ENCODE measurements at places on chromosomes 13 and 19.
A peak's percentile ranks its signal among the peaks of the same experiment; 100 is the strongest.

DNA sequence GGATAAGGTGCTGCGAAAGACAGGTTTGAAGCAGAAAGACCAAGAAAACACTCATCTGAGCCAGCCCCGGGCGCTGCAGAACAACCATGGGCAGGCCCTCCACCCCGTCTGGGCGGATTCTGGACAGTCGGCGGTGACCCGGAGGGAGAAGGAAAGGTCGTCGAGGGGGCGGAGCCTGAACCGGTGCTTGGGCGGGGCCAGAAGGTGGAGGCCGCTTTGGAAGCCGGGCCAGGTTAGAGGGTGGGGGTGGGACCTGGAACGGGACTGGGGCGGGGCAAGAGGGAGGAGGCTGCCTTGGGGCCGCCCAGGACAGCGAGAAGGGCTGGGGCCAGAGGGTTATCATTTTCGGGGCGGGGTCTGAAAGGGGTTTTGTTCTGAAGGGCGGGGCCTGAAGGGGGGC, 5.0 kb upstream of the ZNF765 start:
- peak; percentile 44 for DNase-seq

DNA sequence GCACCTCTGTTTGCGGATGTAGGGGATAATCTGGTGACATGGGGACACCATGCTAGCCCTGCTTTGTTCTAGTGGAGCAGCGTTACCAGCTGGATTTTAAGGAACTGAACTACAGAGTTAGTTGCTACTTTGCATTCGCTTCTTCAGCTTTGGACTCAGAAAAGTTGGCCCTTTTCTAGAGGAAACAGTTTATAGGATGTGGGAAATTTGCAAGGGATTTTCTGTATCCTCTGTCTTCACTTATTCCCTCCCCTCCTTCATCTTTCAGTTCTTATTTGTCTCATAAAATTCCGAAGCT, 2.1 kb downstream of the GATAD2A start:
- DNase-seq, result no peak

DNA sequence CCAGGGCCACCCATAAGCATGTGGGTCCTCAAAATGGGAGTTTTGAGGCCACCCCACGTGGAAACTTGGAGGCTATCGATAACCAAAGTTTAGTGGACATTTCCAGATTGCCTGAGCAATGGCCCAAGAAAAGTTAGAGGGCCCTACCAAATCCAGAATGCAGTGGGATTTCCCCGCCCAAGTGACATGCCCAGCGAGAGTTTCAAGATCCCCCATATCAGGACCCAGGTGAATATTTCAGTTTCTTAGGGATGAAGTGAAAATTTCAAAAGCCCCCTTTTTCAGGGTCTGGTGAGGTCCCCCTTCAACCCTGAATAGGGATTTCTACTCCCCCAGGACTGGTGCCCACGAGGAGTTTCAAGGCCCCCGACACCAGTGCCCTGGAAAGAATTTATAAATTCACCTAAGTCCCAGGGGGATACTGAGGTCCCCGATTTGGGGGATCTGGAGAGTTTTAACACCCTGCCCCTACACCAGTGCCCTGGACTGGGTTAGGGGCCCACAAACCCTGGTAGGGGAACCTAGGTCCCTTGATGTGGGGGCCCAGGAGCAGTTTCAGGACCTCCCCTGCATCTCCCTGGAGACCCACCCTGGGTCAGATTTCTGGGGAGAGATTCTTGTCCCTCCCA, 695 bp downstream of the BST2 start:
- no peak for DNase-seq

- DNase-seq, result no peak
These were observed 77.5 kb downstream of the C13orf42 start for GRCh38 chr13:51033421-51034185.

DNA sequence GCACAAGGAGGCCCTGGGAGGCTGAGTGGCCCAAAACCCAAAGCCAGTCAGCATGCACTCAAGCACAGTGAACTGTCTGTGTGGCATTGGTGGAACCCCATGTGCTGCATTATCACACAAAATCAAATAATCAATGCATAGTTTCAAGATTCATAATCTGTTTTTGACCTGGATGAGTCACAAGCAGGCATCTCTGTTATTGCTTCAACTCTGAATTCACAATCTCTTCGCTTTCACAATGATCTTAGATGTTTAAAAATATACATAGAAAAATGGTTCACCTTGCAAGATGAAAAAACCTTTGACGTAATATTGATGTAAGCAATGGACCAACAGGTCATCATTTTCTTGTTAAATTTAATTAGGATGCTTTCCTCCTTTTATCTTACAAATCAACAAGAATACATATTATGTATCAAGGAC, 455.4 kb downstream of the IRS2 start:
- no peak for DNase-seq

DNA sequence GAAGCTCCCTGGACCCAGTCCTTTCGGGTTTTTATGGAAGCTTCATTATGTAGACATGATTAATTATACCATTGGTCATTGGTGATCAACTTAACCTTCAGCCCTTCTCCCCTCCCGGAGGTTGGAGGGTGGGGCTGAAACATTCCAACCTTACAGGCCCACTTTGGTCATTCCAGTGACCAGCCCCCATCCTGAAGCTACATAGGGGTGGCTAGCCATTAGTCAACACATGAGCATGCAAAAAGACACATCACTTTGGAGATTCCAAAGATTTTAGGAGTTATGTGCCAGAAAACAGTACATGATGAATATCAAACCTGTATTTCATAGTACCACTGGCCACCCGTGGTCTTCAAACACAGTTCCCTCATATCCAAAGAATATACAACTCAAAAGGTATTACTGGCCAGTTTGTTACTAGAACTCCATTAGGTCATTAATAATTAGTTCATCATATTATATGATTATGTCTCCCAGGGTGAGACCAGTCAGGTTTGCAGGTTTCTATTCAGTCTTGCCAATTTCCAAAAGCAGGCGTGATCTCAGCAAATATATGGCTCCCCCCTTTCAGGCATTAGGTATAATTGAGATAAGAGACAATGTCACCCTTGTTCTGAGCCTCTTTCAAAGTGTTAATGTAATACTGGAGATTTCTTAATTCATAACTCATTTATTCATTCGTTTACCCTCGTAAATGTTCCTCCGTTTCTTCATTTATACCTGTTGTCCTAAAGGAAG, 11.1 kb downstream of the PPP5C start:
- DNase-seq, result no peak

GRCh38 chr13:75910591-75910990, 274.5 kb downstream of the LMO7 start:
- DNase-seq, result no peak

DNA sequence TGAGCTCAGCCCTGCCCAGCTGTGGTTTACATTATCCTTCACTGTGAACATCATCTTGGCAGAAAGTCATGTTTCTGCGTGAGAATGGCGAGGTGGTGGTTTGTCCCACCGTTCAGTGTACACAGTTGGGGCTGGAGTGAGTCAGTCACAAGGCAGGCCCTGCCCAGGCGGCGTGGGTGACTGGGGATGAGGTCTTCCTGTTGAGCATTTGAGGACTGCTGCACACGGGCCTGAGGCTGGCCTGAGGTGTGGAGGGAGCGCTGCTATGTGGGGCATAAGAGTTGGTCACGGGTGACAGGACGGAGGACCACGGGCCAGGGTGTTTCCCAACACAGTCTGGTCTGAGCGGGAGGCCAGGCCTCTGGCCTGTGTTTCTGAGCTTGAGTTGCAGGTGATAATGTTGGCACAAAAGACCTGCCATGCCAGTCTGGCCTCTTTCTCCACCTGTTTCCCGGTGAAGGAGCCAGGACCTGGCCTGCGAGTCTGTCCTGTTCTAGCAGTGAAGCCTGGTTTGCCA, 13.4 kb upstream of the C19orf33 start:
- DNase-seq, result no peak

GRCh38 chr13:20495087-20496023, 30.3 kb downstream of the CRYL1 start:
- DNase-seq, result peak; percentile 52

DNA sequence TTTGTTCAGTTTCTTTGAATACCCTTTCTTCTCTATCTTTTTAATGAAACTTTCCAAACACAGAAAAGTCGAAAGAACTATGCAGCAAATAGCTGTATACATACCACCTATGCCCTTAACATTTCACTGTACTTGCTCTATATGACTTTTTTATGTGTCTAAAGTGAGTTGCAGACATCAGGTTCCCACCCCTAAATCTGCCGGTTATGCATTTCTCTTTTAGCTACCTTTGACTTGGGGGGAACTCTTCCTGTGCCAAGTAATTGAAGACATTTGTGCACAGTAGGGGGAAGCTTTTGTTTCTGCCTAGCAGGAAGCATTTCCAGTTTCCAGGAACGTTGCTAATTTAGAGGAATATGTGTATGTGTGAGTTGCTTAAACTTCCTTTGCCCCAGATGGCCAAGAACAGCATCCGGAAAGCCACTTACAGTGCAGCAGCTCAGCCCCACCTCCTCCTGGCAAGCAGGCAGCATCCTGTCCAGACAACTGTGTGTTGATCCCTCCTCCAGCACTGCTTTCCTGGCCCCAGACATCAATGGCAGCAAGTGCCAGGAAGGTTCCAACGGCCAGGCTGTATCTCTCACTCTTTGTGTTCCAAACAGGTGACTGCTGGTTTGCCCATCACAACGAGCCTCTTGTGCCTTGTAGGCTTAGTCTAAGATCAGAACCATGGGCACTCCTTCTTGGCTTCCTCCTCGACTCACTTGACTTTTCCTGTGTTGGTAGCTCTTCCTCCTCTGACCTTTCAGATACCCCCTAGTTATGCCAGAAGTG, 14.7 kb upstream of the GRAMD1A start:
- no peak for DNase-seq

DNA sequence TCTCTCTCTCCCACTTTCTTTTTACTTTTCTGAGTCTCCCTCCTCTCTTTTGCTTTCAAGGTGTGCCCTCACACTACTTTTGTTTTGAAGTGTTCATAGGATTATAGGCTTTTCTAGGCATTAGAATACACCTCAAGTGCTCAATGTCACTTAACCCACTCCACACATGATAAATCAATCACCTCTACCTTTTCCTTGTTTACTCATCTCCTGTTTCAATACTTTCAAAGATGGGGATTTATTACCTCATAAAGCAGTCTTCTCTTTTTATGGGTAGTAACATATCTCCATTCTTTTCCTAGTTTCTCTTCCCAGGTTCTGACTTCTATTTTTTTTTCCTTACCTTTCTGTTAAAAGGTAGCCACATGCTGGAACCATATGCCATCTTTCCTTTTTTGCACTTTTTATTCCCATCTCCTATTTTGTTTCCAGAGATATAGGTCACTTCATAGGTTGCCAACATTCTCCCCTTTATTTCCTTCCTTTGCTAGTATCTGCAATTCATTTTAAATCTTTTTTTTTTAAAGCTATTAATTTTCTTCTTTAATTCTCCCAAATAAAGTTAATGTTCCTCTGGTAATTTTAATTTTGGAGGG, 137.6 kb upstream of the SLC10A2 start:
- no peak for DNase-seq

- no peak for DNase-seq
These were observed 66.6 kb upstream of the XPO4 start for GRCh38 chr13:20969182-20969581.

GRCh38 chr13:71240911-71241310, 626.1 kb downstream of the DACH1 start:
- DNase-seq, result no peak

- no peak for DNase-seq
These were observed 313.9 kb downstream of the KLF12 start for GRCh38 chr13:73820285-73820684.

GRCh38 chr13:112254061-112254818, 121.9 kb upstream of the SPACA7 start:
- no peak for DNase-seq

Measured in K562 (cell line).